ENCODE measurements at places on chromosomes 12 and 14.

GRCh38 chr12:49201595-49202295 lies 12.9 kb upstream of the TUBA1A start:
- no peak for DNase-seq

GRCh38 chr14:20601522-20601921 lies 10.3 kb upstream of the RNASE12 start:
- no peak for DNase-seq

GRCh38 chr12:15208140-15208539 lies 13.1 kb downstream of the RERG start:
- no peak for DNase-seq

- DNase-seq = no peak
Measured at GRCh38 chr12:47617476-47617875, 88.4 kb downstream of the RPAP3 start.

GRCh38 chr12:87814625-87815024 lies 214.6 kb downstream of the C12orf50 start:
- DNase-seq = no peak

Measured in skeletal muscle cell (primary cell).